ENCODE measurements at places on chromosomes 4 and X. TPM values are rescaled to one million over a fixed set of nuclear protein-coding genes. Genes with fewer than 3 reads are reported as not detected.

The RAB9B gene
- 0.40 TPM for total RNA-seq

The TEX13B gene
- not detected for total RNA-seq

The SPON2 gene
- total RNA-seq, result 4.2 TPM

The CLTRN gene
- total RNA-seq, result 0.42 TPM

The PAGE2B gene
- total RNA-seq, result not detected

The HMX1 gene
- total RNA-seq, result not detected

The TMPRSS11F gene
- not detected for total RNA-seq

The MYOZ2 gene
- total RNA-seq, result not detected

The F9 gene
- total RNA-seq, result not detected

The PCDH10 gene
- total RNA-seq, result not detected

The HMGN5 gene
- 1.9 TPM for total RNA-seq

The COQ2 gene
- 23.4 TPM for total RNA-seq

The RASSF6 gene
- total RNA-seq, result not detected

The F11 gene
- not detected for total RNA-seq

The SCRG1 gene
- not detected for total RNA-seq

The SYN1 gene
- 0.84 TPM for total RNA-seq

The SATL1 gene
- total RNA-seq, result not detected

The ODAPH gene
- not detected for total RNA-seq

The COL4A5 gene
- not detected for total RNA-seq

The TSPAN6 gene
- total RNA-seq, result 0.19 TPM

The DAPP1 gene
- 24.1 TPM for total RNA-seq

The CT45A1 gene
- total RNA-seq, result not detected

The VCX3A gene
- total RNA-seq, result not detected

The EGF gene
- not detected for total RNA-seq

The EXOC1L gene
- total RNA-seq, result not detected

The SPACA5B gene
- total RNA-seq, result not detected

The PAGE4 gene
- not detected for total RNA-seq

The MGAT4D gene
- not detected for total RNA-seq

The PNMA3 gene
- 0.91 TPM for total RNA-seq

The CTAG1A gene
- total RNA-seq, result not detected

The RAB41 gene
- not detected for total RNA-seq

The SPANXN3 gene
- total RNA-seq, result not detected

The SOD3 gene
- total RNA-seq, result not detected

The GAGE10 gene
- total RNA-seq, result not detected

The SOWAHD gene
- 0.15 TPM for total RNA-seq

The SLC38A5 gene
- total RNA-seq, result 180 TPM

The DCAF4L1 gene
- 0.36 TPM for total RNA-seq

The NOX1 gene
- not detected for total RNA-seq

Measured in activated CD8-positive, alpha-beta memory T cell treated with anti-CD3 and anti-CD28 coated beads for 36 hours (primary cell).